ENCODE measurements at places on chromosomes 4 and X.
A peak's percentile ranks its signal among the peaks of the same experiment; 100 is the strongest.

GRCh38 chr4:144174401-144175067 lies 34.0 kb upstream of the GYPA start:
- DNase-seq = no peak

- DNase-seq = no peak
Measured at GRCh38 chr4:38466401-38466800, 197.6 kb upstream of the KLF3 start.

- DNase-seq = no peak
Measured at GRCh38 chr4:83093060-83093640, 21.4 kb downstream of the PLAC8 start.

- DNase-seq = no peak
Measured at GRCh38 chr4:83107631-83108030, 6.9 kb downstream of the PLAC8 start.

- DNase-seq = no peak
Measured at GRCh38 chr4:76563454-76564122, 128.6 kb downstream of the SHROOM3 start.

- no peak for DNase-seq
Measured at GRCh38 chr4:61911313-61911756, 711.2 kb downstream of the ADGRL3 start.

DNA sequence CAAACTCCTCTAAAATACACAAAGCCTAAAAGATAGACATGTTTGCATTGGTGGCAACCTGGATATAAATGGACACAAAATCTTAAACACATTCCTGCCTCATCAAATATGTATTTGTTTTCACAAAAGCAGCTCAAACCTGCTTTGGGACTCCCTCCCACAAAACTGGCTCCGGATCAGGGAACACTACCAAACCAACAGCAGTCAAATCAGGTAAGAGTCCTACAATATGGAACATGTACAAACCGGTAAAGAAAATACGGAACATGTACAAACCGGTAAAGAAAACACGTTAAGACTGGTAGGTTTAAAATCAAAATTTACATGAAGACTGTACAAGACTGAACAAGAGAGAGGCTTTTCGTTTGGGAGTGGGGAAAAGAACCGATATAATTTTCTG lies 4.3 kb downstream of the AMTN start:
- DNase-seq = no peak

- DNase-seq = no peak
Measured at GRCh38 chrX:13468096-13468495, 101.3 kb upstream of the EGFL6 start.

DNA sequence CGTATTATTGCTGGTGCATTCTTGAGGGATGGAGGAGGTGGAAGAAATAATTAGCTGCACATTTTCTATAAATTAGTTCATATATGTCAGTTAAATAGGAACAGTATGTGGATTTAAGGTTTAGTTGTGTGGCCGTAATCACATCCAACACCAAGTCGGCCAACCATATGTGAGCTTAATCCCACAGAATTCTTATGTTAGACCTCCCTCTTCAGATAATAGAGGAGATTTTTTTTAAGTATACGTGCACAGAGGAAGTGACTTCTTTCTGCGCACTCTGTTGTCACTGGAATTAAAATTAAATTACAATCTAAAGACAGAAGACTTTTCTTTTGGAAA lies 2.1 kb downstream of the SEPTIN11 start:
- DNase-seq = no peak

DNA sequence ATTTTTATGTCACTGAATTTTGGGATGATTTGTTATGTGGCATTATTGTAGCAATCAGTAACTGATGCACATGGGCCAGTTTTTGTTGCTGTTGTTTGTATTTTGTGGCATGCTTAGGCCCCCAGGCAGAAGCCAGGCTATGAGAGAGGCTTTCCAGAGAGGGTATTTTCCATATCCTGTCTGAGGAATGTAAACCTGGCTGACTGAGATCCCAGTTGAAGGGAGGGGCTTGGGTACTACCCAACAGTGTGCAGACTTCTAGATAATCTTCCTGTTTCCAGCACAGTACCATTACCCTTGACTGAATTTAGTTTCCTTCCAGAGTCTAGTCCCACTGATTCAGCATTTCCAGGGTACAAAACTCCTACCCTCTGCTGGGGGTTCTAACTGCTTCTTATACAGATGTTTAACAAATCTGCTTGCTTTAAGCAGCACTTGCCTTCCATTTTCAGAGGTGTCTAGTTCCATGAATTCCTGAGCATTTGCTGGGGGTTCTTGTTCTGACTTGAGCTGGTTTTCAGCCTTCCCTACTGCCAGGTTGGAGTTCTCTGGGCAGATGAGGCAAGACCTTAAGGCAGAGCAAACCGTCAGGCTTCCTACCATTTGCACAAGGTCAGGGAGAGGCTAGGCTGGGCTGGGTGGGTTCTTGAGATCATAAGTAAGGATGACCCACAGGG lies 104.7 kb upstream of the EGFL6 start:
- no peak for DNase-seq

DNA sequence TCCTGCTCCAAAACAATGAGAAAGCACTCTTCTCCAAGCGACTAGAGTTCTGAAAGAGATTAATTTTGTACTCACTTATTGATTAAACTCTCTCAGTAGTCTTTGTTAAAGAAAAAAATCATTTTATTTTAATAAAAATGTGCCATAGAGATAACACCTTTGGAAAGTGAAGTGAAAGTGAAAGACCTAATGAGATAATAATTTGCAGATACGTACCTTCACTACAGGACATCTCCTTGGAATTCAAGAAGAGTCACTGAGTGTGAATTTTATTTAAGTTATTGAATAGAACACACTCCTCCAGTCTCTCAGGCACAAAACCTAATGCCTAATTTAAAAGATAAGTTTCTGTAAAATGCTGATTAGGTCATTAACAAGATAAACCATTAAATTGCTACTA lies 1070.6 kb upstream of the GRID2 start:
- DNase-seq = no peak

GRCh38 chr4:38818441-38818976 lies 13.9 kb upstream of the TLR1 start:
- DNase-seq = no peak

GRCh38 chr4:134126955-134127354 lies 74.6 kb downstream of the PABPC4L start:
- DNase-seq = no peak

DNA sequence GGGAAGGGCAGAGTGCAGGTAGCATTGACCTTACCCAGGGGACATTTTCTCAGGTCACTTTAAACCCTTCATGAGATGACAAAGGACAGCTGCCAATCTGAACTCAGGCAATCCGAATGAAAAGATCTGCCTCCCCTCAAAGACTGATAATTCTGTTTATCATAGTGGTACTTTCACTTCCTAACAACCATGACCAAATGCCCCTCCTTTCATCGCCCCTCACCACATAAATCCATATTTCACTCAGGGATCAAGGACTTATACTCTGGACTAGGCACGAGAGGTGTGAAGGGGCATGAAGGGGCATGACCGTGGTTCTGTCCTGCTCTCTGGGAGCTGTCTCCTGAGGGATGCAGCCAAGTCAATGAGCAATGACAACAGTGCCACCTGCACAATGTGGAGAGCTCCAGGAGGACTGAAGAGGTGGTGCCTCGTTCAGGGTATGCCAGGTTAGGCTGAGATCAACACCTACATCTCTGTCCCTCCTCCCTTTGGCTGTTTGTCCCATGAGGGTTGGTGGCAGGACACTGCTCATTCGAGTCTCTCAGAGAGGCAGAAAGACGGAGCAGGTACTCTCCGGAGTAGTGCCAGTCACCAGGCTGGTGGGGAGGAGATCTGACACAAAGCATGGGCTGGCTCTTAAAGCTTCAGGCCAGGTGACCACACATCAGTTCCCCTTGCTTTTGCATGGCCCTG lies 12.5 kb downstream of the HS3ST1 start:
- no peak for DNase-seq

DNA sequence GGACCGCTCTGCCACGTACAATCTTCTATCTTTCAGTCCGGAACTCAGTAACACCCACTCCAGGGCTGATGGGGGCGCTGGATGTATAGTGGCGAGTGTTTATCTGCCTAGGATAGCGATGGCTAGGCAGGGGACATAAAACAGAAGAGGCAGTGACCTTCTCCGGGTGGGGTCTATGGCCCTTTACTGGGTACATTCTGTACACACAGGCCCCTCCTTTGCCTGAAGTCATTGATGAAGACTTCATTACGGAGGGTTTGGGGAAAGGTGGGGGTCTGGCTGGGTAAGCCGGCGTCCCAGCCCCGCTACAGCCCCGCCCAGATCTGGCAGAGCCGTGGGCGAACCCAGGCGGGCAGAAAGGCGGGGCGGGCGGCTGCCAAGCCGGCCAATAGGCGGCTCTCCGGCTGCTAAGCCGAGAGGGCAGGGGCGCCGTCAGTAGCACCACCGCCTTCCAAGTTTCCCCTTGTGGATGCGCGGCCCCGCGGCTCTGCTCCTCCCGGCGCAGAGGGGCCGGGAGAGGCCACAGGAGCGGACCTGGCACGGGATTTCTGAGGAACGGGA lies at the start of gene CHST7:
Gene CHST7, plus strand, starts transcription at position 435 of the 561 bp plus-strand sequence. CDS start 167 bp downstream, outside the sequence.
- DNase-seq = peak; percentile 46

GRCh38 chrX:21438792-21439191 lies 64.6 kb downstream of the CNKSR2 start:
- no peak for DNase-seq

GRCh38 chr4:143626134-143626911 lies 74.2 kb downstream of the FREM3 start:
- DNase-seq = no peak

DNA sequence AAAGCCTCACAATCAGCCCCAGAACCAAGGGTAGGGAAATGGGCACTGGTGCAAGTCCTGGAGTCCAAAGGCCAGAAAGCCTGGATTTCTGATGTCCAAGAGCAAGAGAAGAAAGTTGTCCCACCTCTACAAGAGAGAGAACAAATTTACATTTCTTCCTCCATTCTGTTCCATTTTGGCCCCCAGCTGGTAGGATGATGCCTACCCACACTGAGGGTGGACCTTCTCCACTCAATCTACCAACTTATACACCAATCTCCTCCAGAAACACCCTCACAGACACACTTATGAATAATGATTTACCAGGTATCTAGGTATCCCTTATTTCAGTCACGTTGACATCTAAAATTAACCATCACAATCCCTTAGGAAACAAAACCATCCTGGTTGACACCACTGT lies 367.8 kb upstream of the GRIA3 start:
- no peak for DNase-seq

DNA sequence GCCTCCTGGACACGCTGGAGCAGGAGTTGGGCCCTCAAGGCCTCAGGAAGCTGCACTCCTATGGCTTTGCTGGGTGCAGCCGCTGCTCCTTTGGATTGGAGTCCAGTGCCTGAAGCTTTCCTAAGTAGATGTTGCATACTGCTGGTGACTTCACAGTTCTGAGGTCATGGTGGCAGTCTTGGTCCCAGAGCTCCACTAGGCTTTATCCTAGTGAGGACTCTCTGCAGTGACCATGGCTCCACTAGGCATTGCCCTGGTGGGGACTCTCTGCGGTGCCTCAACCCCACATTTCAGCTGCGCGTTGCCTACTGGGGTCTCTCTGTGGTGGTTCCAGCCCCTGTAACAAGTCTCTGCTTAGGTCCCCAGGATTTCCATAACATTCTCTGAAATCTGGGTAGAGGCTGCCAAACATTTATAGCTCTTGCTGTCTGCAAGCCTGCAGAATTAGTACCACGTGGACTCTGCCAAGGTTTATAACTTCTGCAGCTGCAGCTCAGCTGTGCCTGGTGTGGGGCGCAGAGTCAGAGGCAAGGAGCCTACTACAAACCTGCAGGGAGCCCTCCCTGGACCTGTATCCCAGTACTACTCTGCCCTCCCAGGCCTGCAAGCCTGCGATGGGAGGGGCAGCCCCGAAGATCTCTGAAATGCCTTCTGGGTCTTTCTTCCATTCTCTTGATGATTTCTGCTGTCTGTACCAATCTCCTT lies 46.0 kb upstream of the NFKB1 start:
- no peak for DNase-seq

DNA sequence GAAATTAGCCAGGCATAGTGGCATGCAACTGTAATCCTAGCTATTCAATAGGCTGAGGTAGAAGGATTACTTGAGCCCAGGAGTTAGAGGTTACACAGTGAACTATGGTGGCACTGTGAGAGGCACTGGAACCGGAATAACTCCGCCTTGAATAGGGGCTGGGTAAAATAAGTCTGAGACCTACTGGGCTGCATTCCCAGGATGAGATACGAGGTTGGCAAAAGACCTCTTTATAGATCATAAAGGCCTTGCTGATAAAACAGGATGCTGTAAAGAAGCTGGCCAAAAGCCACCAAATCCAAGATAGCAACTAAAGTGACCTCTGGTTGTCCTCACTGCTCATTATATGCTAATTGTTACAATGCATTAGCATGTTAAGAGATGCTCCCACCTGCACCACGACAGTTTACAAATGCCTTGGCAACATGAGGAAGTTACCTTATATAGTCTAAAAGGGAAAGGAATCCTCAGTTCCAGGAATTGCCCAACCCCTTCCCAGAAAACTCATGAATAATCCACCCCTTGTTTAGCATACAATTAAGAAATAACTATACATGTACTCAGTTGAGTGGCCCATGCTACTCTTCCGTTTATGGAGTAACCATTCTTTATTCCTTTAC lies 88.6 kb downstream of the CENPC start:
- DNase-seq = no peak

- no peak for DNase-seq
Measured at GRCh38 chr4:131584587-131584986, 1564.5 kb upstream of the PCDH10 start.

- no peak for DNase-seq
Measured at GRCh38 chr4:135601351-135601750, 1399.8 kb upstream of the PABPC4L start.

GRCh38 chr4:8795140-8795539 lies 76.5 kb downstream of the HMX1 start:
- no peak for DNase-seq

DNA sequence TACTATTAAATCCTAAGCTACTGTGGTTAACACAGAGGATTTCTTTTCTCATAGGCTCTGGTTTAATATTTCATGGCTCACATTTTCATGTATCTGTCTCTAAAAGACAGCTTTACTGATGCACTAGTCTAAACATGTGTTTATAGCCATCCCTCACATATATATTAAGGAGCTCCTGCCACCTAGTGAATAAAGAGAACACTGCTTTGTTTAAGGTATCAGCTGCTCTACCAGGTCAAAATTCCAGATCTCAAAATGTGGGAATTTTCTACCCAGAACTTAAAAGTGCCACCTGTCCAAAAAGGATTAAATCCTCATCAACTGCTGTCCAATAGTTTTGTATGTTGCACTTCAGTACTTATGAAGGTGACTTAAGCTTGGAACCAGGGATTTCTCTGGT lies 188.5 kb upstream of the TEX13C start:
- DNase-seq = no peak

DNA sequence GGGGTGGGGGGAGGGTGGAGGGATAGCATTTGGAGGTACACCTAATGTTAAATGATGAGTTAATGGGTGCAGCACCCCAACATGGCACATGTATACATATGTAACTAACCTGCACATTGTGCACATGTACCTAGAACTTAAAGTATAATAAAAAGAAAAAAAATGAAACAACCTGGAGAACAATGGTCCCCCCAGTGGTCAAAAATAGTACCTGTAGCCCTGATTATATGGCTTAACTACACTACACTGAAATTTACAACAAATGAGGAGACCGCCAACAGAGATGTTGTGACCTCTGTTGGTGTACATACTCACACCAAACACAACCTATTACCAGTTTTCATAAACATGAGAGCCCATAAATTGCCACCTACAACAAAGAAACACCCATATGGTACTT lies 7.3 kb upstream of the MAGEE1 start:
- no peak for DNase-seq

- no peak for DNase-seq
Measured at GRCh38 chr4:1246111-1246881, 2.6 kb downstream of the CTBP1 start.
